Right lung (tissue), 10 donors: ENCODE measurements at places on chromosomes 3 and 15.

- DNase-seq: no peak
Measured at GRCh38 chr3:114299421-114299820, 5.6 kb downstream of the TIGIT start.

- peak; percentile 49 for DNase-seq
Measured at GRCh38 chr15:82530606-82531379, 9.5 kb downstream of the RPS17 start.

- no peak for DNase-seq
Measured at GRCh38 chr3:194272861-194273742, 78.0 kb downstream of the CPN2 start.

- DNase-seq: no peak
Measured at GRCh38 chr3:148698190-148698810, 597 bp downstream of the AGTR1 start.
